ENCODE measurements at places on chromosomes 3 and 15.

GRCh38 chr15:70055601-70056051 lies 42.1 kb downstream of the TLE3 start:
- no peak for DNase-seq

DNA sequence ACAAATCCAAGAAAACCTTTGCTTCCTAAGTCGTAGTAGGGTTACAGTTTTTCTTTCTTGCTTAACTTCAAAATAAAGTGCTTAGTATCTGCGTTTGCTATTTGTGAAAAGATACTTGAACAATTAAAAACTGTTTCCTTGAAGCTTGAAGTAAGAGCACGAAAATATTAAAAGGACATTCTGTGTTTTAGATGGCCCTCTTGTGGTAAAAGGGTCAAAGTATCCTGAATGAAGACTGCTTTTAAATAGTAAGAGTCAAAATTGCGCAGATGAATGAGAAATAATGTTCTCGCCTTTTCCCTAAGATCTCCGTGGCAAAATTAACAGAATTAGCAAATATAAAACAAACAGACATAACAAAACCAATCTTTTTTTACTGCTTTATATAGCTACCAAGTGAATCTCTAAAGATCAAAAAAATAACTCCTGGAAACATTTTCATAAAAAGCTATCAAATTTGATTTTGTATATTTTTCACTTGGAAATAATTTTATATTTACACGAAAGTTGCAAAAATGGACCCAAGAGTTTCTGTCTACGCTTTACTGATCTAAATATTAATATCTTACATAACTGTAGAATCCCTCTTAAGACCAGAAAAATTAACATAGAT lies 175.4 kb downstream of the MBNL1 start:
- no peak for DNase-seq

DNA sequence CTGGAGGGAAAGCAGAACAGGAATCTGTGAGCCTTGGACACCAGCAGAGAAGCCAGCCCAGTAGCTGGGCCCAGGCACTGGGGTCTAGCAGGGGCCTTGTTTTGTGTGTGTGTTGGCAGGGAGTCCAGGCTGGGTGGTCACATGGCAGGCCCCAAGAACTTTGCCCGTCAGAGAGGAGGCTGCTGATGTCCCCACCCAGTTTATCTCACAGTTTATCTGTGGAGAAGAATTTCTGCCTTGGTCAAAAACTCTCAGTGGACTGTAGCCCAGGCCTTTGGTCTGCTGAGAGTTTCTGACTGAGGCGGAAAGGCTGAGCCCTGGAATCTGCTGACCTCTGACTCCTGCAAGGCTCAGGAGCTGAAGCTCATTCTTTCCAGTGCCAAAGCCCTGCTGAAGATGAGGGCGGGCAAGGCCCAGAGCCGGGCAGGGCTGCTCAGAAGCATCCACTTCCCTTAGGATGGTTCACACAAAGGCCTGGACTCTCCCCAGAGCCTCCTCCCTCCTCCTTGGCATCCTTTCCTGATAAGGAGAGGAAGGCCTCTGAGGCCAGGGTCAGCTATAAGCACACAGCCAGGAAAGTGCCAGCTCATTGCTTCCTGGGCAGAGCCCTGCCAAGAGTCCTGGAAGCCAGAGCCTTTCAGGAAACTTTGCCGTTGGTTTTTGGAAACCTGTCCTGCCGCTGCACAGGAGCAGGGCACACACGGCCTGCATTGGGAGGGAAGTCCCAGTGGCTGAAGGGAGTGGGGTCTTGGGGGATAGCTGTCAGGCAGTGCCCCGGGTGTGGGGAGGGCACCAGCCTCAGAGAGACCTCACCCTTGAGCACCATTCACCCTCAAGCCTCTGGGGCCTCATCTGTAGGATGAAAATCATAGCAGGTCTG lies 37.2 kb upstream of the SLCO2A1 start:
- no peak for DNase-seq

- no peak for DNase-seq
Measured at GRCh38 chr3:195999896-196000295, 82.0 kb downstream of the TFRC start.

DNA sequence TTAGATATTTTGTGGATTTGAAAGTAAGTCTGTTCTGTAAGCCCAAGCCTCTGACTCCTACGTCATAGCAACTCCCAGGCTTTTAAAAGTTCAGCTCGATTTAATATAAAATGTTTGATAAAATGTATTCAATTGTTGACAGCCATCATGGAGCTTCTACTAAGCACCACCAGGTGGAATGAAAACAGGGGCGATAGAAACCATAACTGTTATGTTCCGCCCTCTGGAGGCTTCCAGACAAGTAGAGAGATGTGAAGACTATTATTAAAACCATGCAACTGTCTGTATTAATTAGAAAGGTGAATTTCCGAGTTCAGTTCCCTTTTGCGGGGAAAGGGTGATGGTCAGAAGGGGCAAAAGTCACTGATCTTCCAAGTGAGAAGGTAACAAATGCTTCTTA lies 292.2 kb downstream of the NR2F2 start:
- DNase-seq: no peak

- no peak for DNase-seq
Measured at GRCh38 chr15:25234831-25235230, 204.0 kb downstream of the UBE3A start.
